ENCODE measurements at places on chromosomes 7 and 10.

DNA sequence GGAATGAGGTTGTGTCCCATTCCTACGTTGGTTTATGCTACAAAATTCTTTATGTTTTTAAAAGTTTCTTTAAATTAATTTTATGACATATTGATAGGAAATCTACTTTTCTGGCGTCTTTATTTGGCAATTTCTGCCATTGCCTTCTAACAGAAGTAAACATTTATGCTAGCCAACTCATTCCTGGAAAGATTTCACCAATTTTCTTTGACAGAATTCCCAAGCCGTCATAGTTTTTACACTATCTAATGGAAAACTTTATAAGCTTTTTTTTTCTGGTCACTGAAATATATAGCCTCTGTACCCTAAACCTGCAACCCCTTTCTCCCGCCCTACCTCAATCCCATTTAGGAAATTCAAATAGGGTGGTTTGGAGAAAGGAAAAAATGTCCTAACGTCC lies 6.1 kb upstream of the TCAF1 start:
- no peak for DNase-seq

GRCh38 chr7:129772646-129773280 lies 161.2 kb downstream of the NRF1 start:
- DNase-seq = no peak

GRCh38 chr7:137846549-137846826 lies 286 bp downstream of the DGKI start:
- DNase-seq = no peak

GRCh38 chr10:49595713-49596492 lies 14.2 kb upstream of the SLC18A3 start:
- no peak for DNase-seq

DNA sequence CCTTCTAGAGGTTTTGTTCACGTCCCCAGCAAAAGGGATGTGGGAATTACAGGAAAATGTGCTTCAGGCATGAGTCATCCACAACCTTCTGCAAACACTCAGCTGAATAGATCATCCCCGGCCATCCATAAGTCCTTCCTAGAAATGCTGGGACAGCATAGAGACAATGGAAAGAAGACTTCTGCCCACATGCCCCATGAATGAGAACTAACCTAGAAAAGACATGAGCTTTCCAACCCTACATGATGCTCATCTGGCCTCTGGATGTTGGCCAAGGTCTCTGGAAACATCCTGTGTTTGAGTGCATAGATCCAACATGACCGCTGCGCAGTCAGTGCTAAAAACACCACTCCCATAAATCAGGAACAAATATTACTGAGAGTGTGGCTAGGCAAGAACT lies 277.5 kb downstream of the PLXNA4 start:
- no peak for DNase-seq

- DNase-seq = no peak
Measured at GRCh38 chr7:157996359-157997079, 591.1 kb downstream of the PTPRN2 start.

DNA sequence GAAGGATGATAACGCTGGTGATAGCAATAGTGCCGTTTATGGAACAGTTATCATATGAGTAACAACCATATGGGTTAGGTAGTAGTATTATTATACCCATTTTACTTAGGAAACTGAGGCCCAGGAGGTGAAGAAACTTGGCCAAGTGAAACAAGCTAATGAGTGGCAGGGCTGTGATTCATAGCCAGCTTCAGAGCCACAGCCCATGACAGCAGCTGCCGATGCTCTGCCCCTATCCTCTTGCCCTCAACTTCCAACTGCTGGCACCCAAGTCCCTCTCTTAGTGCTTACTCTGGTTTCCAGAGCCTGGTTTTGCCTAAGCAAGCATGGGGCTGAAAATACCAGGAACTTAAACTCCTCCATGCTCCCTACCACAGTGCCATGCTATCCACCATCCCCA lies 12.3 kb downstream of the SH3PXD2A start:
- DNase-seq = no peak

GRCh38 chr7:137930581-137930980 lies 71.3 kb downstream of the CREB3L2 start:
- DNase-seq = no peak

GRCh38 chr7:102244601-102245000 lies 42.1 kb upstream of the SH2B2 start:
- no peak for DNase-seq

GRCh38 chr7:99860281-99861127 lies 16.3 kb downstream of the OR2AE1 start:
- DNase-seq = no peak

- DNase-seq = no peak
Measured at GRCh38 chr10:20596911-20597310, 300.2 kb downstream of the NEBL start.

DNA sequence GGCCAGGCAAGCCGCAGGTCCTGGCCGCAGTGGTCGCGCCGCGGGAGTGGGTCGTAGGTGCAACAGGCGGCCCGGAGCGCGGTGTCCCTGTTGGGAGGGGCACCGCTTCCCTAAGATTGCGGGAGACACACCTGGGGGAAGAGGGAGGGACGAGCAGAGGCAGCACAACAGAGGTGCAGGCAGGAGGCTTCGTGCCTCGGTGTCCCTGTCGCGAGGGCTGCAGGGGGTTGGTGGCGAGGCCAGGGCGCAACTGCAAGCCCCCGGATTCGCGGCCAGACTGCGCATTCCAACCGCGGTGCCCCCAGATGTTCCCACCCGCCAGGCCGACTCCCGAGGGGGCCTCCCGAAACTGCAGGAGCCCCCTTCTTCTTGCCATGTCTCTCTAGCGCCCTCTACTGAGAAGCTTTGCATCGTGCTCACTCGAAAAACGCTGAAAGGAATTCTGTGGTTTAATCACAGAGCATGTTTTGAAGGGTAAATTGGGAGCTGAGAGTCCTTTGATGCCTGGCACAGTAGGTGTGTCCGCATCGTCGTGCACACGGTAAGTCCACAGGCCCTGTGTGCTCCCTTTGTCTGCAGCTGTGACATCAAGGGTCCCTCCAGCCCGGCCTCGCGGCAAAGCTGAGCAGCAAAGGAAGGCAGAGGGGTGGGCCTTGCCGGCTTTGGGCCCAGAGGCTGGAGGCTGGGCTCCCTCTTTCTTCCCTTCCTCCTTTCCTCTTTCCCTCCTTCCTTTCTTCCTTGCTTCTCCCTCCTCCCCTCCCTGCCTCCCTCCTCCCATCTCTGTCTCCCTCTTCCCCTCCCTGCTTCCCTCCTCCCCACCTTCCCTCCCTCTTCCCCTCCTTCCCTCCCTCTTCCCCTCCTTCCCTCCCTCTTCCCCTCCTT lies 6.2 kb upstream of the MBL2 start:
- no peak for DNase-seq

- DNase-seq = no peak
Measured at GRCh38 chr10:78808286-78808685, 260.5 kb upstream of the ZMIZ1 start.

GRCh38 chr7:42093349-42093905 lies 143.6 kb downstream of the GLI3 start:
- no peak for DNase-seq

DNA sequence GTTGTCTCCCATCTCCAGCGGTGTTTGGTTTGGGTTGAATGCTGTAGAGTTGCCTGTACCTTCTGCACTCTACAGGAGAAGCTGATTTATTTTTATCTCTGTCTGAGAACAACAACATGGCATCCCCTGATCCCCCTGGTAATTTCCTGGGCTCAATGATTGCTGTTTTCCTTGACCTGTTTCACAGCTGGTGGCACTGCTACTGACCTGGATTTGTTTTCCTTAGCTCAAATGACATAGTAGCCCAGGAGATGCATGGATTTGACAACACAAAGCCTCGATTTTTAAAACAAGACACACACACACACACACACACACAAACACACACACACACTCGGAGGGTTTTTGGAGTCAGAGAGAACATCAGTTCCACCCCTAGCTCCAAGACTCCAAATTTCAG lies 301.6 kb downstream of the NRG3 start:
- no peak for DNase-seq

GRCh38 chr10:132897516-132898381 lies 44.6 kb downstream of the CFAP46 start:
- DNase-seq = no peak

All from cortex of kidney (tissue), 1 donor.